Sigmoid colon (tissue), 7 donors: ENCODE measurements at places on chromosomes 1 and 21. TPM values are rescaled to one million over a fixed set of nuclear protein-coding genes. Genes with fewer than 3 reads are reported as not detected.

- DNase-seq, result no peak
Observed at GRCh38 chr1:202656951-202657646, 53.2 kb downstream of the SYT2 start.

- DNase-seq, result no peak
Observed at GRCh38 chr1:110266834-110267233, 56.7 kb downstream of the KCNC4 start.

DNA sequence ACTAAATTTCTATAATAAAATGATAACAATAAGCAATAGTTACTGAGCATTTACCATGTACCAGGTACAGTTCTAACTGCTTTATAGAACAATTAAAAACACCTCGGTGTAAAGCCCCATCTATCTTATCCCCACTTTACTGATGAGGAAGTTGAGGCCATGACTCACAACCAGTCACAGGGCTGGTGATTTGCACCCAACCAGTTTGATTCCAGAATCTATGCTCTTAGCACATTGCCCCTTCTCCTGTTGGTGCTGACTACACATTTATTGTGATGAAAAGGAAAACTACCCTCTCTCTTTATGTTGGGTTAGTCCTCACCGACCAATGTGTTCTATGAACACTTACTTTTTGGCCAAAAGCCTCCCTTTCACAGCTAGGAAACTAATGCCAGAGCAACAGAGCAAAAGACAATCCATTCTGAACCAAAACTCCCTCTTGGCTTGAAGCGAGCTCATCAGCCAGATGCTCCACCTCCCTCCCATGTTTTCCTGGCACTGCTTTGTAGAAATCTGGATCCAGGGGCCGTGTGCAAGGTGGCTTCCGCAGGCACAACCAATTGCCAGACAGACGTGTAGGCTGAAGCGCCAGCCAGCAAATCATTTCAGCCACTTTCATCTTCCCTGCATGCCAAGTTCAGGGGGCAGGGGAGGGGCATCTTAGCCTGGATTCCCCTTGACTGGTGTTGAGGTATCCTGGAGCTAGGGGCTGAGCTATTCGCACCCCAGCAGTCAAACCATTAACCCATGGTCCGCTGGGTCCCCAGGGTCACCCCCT is 32.0 kb upstream of the SLC30A1 start:
- DNase-seq, result no peak

DNA sequence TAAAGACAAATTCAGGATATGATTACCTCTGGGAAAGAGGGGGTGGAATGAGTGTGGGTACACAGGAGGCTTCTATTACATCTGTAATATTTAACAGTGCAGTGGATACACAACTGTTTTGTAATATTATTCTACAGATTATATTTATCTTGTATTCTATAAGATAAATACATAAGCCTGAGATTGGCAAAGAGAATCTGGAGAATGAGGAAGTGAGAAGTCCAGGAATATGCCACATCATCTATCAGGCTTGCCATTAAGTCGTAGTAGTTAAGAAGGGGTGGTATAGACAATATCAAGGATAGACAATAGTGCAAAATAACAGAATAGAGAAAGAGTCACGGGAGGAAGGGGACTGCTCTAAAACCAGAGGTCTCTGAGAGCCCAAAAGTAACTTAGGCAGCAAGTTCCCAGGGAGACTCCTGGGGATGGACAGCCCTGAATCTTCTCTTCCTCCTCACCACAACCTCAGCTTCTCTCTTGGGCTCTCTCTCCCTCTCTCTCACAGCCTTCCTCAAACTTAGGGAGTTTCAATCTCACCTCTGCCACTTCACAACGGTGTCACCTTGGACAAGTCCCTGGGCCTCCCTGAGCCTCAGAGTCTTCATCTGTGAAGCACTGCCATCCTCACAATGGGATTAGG is 14.0 kb upstream of the PTAFR start:
- DNase-seq, result no peak

DNA sequence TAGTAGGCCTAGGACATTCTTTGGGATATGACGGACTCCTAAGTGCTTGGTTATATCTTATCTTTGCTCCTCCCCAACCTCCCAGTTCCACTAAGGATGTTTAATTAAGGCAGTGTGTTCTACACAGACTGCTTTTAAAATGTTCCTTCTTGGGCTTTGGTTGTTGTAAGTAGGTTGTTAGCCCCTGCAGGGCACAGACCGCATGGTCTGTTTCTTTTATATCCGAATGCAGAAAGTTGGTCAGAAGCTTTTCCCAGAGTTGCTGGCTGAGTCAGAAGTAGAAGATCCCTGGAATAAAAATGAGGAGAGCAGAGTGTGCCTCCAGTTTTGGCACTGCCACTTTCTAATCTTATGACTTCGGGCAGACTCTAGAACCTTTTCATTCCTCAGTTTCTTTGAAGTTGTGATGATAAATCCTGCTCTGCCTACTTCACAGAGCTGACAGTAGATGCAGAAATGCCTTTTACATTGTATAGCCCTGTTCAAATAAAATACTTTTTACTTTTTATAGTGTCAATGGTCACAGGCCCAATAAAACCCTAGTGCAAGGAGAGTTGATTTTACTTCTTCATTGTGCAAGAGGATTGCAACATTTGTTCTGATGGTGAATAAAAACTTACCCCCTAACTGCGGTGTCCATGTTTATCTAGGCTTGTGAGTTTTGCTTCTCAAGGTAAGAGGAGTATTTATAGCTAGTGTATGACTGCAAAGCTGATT is 18.4 kb downstream of the FMN2 start:
- peak; percentile 69 for DNase-seq

DNA sequence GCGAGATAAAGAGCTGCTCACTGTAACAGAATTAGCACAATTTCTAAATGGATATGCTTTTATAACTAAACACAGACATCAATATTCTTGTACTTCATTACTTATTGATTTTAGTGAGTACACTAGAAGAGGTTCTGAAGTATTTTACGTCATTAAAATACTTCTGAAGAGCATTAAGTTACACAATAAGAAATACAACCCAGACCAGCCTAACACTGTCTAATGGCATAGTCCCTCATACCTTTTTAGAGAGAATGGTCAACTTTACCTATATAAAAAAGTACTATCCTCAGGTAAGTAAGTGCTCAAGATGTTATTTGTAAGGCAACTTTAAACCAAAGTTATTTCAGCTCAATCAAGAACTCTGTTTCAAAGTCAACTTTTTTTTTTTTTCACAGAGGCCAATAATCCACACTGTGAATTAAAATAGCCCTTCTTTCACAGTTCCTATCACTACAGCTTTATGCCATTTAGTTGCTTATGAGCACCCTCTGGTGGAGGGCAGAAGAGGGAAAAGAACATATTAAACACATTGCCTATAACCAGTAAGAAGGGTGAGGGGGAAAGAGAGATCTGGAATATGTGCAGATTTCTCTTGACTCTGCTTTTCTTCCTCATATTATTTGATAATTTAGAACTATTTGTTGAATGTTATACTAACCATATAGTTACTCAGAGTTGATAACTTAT is 182.1 kb upstream of the DMRTA2 start:
- DNase-seq, result no peak

GRCh38 chr1:178541829-178542553 is 29.1 kb downstream of the TEX35 start:
- DNase-seq, result no peak

GRCh38 chr1:192053531-192053971 is 104.7 kb upstream of the RGS18 start:
- no peak for DNase-seq

DNA sequence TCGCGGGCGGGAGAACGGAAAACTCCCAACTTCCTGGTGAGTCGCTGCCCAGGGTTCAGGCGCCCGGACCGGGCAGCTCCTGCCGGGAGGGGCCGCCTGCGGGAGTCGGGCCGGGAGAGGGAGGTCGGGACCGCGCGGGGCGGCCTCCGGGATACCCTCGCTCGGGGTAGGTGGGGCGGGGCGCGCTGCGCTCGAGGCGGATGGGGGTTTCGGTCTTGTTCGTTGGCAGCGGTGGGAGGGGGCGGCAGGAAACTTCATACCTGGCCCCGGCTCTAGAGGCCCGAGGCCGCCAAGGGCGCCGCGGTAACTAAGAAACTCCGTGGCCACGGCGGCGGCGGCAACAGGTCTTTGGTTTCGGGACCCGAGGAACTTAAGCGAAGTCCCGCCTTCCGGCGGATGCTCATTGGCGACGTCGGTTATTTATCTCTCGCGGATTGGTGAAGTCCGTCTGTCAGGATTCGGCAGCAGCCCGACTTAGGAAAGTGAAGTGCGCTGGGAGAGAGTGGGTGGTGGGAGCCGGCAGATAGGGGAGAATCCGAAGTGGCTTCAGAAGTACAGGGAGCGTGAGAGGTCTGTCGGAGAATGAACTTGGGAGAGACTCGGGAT is 546 bp downstream of the NEK7 start:
- peak; percentile 94 for DNase-seq

DNA sequence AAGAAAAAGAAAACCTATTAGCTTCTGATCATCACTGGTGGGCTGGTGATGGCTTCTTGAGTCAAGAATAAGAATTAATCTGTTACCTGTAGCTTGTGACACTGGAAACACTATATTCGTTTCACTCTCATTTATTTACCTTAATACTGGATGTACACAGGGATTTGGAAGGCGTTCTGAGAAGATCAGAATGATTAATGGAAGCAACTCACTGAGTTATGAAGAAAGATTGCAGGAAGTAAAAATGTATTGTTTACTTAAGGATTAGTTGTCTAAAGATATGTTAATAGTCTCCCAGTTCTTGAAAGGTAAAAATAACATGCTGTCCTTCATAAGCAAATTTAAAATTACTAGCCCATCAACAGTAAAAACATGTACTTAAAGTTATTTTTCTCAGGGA is 644.9 kb upstream of the NCAM2 start:
- DNase-seq, result no peak

DNA sequence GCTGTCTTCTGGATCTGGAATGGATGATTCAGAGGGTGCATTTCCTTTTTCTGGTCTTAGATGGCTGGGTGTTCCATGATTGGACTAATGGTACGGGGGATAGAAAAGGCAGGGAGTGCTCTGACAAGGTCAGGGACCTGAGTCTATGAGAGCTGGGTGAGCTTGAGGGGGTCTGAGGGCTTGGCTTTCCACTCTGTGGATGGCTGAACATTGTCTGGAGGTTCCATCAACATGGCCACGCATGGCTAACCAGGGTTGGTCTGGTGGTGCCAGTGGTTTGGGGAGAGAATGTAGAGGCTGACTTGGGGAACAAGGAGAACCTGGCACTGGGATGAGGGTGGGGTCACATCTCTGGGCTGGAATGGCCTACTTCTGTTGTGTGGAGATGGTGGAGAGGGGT is 41.5 kb upstream of the TSPAN2 start:
- DNase-seq, result no peak

DNA sequence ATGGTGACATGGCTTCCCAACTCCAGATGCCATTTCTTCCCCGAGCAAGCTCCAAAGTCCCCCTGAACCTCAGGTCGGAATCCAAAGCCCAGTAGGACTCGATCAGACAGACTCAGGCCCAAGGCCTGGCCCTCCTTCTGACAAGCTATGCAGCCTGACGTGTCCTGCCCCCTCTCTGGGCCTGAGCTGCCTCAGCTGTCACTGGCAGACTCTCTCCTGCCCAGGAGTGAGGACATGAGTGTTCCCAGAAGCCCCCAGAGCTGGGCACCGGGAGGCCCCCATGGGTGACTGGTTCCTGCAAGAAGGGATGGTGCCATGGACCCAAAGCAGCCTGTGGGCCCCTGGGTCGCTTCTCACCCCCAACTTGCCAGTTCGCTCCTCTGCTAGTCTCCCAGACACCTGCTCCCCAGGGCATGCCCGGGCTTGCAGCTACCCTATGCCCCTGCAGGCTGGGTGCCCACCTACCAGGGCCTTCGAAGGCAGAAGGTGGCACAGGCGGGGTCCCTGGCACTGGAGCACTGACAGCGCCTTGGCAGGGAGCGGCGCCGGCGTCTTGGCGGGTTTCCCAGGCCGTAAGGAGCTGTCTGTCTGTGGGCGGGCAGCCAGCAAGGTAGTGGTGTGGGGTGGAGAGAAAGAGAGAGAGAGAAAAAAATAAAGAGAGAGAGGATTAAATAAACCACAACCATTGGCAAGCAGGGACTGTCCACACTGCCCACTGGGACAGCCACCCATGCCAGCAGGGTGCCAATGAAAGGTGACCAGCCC is 2.3 kb downstream of the EDN2 start:
- DNase-seq, result peak; percentile 95

GRCh38 chr1:44644806-44645205 is 29.5 kb downstream of the TMEM53 start:
- no peak for DNase-seq

GRCh38 chr21:14388282-14388681 is 5.3 kb upstream of the HSPA13 start:
- DNase-seq, result no peak

GRCh38 chr1:40300651-40301050 is 16.4 kb downstream of the COL9A2 start:
- no peak for DNase-seq

DNA sequence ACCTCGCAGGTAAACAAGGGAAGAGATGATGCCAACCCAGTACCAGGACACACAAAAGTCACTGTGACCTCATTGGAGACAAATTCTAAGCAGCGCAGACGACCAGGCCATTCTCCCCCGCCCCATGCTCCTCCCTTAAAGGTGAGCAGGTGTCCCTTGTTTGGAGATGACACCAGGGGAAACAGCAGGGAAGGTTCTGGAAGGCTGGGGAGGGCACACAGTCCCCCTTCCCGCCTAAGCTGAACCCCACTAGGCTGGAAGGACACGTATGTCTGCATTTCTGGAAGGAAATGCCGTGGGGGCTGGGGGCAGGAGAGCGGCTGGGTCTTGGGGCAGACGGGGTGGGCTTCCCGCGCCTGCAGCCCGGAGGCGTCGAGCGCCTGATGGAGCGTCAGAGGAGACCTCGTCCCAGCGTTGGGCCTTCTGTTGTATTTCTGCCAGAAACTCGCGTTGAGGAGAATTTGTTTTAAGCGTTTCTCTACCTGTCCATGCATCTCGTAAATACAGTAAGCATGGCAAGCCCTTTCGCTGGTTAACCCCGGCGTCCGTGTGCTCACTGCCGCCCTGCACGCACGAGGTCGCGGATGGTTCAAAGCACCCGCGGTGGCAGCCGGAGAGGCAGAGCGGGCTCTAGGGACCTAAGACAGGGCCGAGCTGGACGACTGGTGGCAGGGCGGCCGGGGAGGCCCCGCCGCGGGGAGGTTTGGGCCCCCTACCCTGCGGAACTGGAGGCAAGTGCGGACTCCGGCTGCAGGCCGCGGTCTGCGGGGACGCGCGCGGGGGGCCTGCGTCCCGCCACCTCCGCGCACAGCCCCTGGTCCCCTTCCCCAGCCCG is 1.2 kb upstream of the LHX4 start:
- peak; percentile 56 for DNase-seq

Gene LRRC71
- total RNA-seq, result not detected

Gene CELF3
- total RNA-seq, result 1.7 TPM

Gene PAX7
- total RNA-seq, result not detected

Gene NUF2
- total RNA-seq, result 1.9 TPM

Gene RXRG
- total RNA-seq, result 2.1 TPM

Gene ZNF648
- total RNA-seq, result not detected

Gene C1orf146
- not detected for total RNA-seq

Gene NCMAP
- total RNA-seq, result not detected

Gene RAP1GAP
- 0.71 TPM for total RNA-seq

Gene FCER1A
- not detected for total RNA-seq

Gene SLC2A5
- 9.1 TPM for total RNA-seq

Gene SHCBP1L
- total RNA-seq, result not detected

Gene HSD3B1
- total RNA-seq, result not detected

Gene FCRL3
- total RNA-seq, result not detected

Gene C1orf116
- 0.28 TPM for total RNA-seq
